ENCODE measurements at places on chromosomes 3 and 15.

DNA sequence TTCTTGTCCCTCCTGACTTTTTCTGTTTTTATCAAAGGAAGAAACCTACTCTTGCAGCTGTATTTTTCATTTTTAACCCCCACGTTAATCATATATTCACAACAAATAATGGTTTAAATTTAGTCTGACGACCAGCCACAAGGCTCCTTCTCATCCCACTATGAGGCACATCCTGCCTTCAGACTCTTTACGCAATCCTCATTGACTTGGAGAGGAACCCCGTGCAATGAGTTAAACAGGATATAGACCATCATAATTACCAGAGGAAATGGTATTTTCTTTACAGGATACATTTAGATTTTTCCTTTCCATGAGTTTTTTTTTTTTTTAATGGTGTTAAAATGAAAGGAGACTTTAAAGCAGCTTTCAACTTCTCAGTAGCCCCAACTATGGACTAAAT is 68.5 kb downstream of the WWTR1 start:
- DNase-seq = no peak

- DNase-seq = no peak
These were observed 3.6 kb upstream of the CHD2 start for GRCh38 chr15:92896561-92896960.

DNA sequence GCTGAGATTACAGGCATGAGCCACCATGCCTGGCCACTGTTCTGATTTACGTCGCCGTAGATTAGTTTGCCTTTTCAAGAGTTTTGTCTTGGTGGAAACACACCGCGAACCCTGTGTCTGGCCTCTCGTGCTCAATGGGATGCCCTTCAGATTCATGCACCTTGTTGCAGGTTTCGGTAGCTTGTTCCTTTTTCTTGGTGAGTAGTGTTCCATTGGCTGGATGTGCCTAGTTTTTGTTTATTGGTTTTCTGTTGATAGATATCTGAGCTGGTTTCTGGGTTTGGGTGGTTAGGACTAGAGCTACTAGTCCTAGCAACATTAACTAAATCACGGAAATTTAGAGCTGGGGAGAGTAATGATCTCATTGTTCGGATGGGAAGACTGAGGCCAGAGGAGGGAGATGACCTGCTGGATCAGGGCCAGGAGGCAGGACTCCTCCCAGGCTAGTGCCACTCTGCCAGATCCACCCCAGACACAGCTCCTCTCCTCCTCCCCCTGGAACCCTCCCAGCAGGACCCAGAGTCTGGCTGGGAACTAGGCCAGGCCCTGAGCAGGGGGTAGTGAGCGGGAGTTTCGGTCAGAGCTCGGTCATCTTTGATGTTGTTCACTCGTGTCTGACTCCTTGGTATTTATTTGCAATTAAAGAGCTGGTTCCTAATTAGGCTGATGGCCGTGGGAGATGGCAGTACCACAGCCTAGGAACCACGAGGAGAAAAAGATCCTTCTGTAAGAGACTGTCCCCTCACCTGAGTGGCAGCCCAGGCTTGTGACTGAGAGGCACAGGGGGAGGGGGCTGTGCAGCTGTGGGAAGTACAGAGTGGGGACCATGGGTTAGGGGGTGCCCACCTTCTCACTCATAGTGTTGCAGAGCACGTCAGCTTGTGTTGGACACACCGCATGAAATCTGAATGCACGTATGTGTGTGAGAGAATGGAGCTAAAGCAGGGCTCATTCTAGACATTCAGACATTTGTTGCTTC is 73.4 kb downstream of the SMAD6 start:
- DNase-seq = no peak

DNA sequence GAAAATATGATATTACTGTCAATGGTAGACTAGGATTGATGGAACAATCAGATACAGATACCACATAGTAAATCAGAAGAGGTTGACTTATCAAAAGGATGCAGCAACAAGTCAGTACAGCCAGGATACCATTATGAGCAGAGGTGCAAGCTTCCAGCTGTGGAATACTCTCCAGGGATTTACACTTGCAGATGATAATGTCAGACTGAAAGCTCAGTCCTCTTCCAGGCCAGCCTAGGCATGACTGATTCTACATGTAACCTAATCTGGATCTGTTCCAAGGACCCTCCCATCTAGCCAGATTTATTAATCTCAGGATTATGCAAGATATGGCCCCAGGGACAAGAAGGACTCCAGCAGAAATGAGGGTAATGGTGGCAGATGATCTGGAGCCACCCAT is 8.2 kb downstream of the FILIP1L start:
- no peak for DNase-seq

DNA sequence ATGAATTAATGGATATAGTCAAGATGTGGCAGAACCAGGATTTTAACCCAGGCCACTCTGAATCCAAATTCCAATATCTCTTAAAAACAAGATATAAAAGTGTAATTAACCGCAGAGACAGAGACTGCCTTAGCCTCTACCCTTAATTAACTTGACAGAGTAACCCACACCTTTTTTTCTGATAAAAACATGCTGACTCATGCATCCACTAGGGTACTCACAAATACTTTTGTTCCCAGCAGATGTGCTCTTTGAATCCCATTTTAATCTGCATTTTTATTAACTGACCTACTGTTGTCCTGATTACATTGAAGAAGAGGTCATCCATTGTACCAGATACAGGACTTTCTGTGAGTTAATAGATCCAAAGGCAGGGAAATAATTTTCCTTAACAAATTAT is 278.3 kb downstream of the CHL1 start:
- DNase-seq = no peak

DNA sequence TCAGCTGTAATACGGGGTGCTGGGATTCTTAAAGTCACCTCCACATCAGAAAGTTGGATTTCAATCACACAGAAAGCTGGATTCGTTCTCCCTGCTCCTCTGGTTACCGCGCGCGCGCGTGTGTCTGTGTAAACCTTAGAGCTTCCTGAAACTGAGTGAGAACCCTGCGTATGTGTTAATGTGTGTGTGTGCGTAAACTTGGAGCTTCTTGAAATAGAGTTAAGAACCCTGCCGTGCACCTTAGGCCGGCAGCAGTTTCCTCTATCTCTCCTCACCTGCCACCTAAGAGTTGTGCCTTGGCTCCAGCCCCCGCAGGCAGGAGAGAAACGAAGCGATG is 531 bp downstream of the LZTFL1 start:
- no peak for DNase-seq

- no peak for DNase-seq
These were observed 48.4 kb downstream of the TMEM44 start for GRCh38 chr3:194584866-194585265.

- no peak for DNase-seq
These were observed 56.2 kb downstream of the AAGAB start for GRCh38 chr15:67198157-67198754.

DNA sequence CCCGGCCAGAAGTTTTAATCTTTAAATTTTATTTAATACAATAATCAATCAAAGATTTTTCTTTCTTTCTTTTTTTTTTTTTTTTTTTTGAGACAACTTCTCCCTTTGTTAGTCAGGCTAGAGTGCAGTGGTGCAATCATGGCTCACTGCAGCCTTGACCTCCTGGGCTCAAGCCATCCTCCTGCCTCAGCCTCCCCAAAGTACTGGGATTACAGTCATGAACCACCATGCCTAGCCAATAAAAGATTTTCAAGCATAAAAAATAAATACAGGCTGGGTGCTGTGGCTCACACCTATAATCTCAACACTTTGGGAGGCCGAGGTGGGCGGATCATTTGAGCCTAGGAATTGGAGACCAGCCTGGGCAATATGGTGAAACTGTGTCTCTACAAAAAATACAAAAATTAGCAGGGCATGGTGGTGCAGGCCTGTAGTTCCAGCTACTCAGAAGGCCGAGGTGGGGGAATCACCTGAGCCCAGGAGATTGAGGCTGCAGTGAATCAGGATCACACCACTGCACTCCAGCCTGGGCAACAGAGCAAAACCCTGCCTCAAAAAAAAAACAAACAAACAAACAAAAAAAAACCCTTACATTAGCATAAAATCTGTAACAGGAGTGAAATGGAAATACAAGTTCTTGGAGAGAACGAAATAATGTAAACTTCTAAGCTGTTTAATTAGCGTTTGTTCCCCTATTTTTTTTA is 29.1 kb upstream of the SRP14 start:
- DNase-seq = no peak

- no peak for DNase-seq
These were observed 969.4 kb downstream of the NTRK3 start for GRCh38 chr15:87287156-87287555.

- DNase-seq = no peak
These were observed 4.4 kb upstream of the CD200R1 start for GRCh38 chr3:112979244-112979832.

Data from posterior cingulate gyrus (tissue), 11 donors.